ENCODE measurements at places on chromosomes 6 and 20.

DNA sequence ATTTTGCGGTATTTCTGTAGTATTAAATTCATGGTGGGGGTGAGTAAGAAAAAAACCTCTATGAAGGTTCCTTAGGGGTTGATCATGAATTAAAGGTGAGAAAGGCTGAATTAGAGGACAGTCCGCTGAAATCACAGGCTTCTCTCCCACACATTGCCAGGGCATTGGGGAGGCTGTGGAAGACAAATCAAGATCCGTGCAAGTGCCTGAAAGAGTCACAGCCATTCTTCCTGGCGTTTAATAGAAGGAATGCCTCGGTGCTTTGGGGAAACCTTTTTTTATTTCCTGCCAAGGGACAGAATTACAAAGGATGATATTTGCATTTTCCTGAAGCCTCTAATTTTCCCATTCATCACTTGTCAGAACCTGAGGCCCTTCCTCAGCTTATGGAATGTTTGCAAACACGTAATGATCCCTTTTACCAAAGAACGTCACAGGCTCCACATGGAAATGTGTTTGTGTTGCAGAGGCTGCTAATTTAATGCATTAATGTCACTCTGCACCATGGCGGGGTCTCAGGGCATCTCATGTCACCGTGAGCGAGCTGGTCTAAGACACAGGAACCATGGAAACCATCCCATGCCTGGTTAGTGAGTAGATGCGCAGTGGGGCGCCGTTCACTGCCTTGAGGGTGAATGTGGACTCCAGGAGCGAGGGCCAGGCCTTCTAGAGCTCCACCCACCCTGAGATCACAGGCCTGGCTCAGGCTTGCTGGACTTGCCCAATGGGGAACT lies 185.9 kb upstream of the SULF2 start:
- DNase-seq: no peak

GRCh38 chr6:144896871-144897270 lies 611.7 kb downstream of the UTRN start:
- DNase-seq: no peak

DNA sequence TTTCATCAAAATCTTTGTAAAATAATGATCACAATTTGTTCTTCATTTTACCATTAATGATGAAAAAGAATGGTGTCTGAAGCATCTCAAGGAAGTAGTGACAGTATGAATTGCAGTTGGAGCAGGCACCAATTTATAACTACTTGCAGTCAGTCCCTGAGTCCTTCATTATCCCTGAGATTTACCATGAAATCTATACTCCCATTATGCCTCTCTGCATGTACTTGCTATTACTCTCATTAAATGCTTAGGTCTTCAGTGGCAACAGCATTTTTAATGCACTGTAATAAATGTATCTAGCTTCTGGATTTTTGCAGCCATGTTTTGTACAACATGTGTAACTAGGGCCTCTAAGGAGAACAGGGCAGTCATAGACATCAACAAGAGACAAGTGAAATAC lies 708.8 kb downstream of the EYS start:
- no peak for DNase-seq

DNA sequence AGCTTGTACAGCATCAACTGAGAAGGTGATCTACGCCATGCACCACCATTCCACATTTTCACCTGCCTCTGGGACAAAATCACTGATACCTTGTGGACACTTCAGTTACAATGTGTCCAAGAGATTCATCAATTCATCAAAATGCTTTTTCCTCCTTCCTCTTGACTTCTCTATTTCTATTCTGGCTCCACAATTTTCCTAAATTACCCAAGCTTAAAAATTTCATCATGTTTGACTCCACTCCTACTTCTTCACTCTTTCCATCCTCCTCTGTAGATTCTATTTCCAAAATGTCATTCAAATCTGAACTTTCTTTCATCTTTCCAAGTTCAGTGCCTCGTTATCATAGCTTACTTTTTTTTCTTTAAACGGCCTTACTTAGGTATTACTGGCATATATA lies 172.2 kb downstream of the BTBD9 start:
- no peak for DNase-seq

- no peak for DNase-seq
These were observed 21.5 kb downstream of the ACSS1 start for GRCh38 chr20:25036331-25036936.

DNA sequence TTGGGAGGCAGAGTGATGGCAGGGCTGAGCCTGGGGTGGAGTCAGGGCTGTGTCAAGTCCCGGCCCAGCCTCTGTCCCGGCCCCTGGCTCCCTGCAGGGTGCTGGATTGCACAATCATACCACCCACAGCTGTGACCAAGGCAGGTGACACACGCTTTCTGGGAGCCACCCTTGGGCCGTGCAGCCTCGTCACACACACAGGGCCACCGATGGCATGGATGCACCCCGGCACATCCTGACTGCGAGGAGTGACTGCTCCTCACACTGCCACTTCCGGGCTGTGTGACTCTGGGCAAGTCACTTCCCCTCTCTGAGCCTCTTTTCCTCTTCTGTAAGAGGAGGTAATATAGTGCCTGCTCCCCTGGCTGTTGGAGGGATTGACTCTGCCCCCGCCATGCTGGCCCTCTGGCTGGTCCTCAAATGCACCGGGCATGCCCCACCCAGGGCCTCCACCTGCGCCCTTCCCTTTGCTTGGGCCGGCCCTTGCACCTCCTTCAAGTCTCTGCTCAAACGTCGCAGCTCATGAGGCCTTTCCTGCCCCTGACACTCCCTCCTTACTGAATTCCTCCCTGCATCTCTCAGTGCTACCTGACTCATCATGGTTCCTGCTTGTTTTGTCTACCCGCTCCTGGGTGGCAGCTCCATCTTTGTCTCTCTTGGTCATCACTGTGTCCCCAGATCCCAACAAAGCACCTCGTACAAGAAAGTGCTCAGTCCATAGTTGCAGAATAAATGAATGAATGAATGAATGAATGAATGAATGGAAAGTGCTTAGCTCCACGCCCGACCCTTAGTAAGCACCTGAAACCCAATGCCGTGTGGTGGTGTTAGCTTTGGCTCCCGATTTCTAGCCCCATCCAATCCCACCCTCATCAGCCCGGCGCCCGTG lies 93.5 kb downstream of the CEBPB start:
- no peak for DNase-seq

DNA sequence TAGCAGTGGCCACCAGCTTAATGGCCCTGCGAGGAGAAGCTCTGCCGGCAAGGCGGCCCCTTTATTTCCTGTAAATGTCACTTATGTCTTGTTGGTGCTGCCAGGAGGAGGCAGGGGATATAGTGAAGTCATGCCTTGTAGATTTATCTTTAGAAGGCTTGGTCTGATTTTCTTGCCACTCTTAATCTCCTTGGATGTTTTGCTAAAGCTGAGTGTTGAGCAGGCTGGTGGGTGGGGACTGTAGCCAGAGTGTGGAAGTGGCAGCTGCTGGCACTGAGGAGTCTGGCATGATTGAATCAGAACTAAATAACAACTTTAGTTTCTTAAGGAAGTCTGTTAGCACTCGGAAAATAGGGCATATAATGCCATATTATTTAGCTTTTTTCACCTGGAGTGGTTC lies 77.9 kb downstream of the PHF20 start:
- DNase-seq: no peak

- DNase-seq: no peak
These were observed 22.2 kb downstream of the CST8 start for GRCh38 chr20:23513164-23513563.

Data from NCI-H187 treated with DMSO at 0.1 percent for 48 hours (cell line).